ENCODE measurements at places on chromosomes 4 and X. TPM values are rescaled to one million over a fixed set of nuclear protein-coding genes. Genes with fewer than 3 reads are reported as not detected.

Gene USP17L28
- total RNA-seq, result not detected

Gene POLN
- 2.9 TPM for total RNA-seq

Gene CTAG1A
- total RNA-seq, result not detected

Gene JAKMIP1
- 0.38 TPM for total RNA-seq

DNA sequence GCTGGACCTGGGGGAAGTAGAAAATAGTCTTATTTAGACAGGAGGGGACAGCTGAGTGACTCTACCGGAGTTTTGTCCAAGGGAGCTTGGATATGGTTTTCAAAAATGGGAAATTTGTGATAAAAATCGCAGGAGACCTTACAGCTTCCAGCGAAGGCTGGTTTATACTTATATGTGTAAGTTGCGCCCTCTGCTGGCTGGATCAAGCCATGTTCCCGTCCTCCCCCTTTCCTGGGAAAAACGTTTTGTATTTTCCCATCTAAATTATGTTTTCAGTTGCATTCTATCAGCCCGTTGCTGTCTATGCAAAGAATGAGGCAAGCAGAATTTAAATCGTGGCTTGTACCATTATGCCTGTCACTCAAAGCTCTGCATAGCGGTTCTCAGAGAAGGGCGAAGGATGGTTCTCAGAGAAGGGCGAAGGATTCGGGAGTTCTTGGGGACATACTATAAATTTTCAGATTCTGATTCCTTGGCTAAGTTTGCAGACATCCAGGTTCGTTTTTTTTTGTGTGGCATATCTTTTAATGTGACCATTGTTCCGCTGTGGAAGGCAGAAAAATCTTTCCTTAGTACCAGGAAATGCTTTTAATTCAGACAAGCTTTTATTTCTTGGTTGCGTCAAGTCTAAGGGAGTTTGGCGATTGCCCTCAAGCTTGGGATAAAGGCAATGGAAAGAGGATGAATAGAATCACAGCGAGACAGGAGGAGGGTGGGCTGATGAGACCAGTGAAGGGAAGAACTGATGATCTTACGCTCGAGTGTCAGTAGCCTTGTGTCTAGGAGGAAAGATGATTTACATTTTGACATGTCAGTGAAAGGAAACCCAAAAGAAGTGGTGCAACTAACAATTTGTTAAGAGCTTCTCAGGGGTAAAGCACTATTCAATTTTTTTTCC lies 128.5 kb upstream of the ARX start:
- peak; percentile 2 for DNase-seq
- no peaks in the 10 kb centered on the region for H3K36me3 ChIP-seq
- peaks cover 4% of the 10 kb centered on the region for H3K4me1 ChIP-seq
- no peaks in the 10 kb centered on the region for H3K27me3 ChIP-seq
- no peak overlapping the region for H3K27ac ChIP-seq

GRCh38 chr4:119721878-119722277 lies 93.3 kb upstream of the PDE5A start:
- H3K27me3 ChIP-seq, result no peaks in the 10 kb centered on the region
- no peak overlapping the region for H3K27ac ChIP-seq
- no peak overlapping the region for H3K4me3 ChIP-seq
- peaks cover 17% of the 10 kb centered on the region for H3K36me3 ChIP-seq
- no peak for DNase-seq

- peaks cover 4% of the 10 kb centered on the region for H3K36me3 ChIP-seq
- H3K4me1 ChIP-seq, result peaks cover 34% of the 10 kb centered on the region
- peak overlapping the region; percentile 93 for H3K4me3 ChIP-seq
Observed at GRCh38 chr4:663438-664428, 10.3 kb downstream of the ATP5ME start.

DNA sequence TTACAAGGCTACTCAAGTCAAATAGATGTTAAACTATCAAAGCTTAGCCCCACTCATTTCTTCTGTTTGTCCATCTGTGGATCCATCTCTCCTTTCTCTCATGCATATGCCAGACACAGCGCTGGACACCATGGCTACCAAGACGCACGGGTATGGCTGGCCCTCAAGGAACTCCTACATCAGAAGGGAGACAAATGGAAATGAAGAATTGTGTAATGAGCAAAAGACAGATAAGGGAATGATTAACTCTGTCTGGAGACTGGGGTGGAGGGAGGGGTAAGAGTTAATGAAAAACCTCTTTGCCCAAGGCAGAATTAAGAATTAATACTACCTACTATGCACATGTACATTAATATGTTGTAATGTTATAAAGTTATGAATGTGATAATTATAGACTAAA lies 88.1 kb downstream of the MGST2 start:
- DNase-seq, result no peak
- H3K27me3 ChIP-seq, result no peaks in the 10 kb centered on the region
- H3K4me3 ChIP-seq, result no peak overlapping the region

DNA sequence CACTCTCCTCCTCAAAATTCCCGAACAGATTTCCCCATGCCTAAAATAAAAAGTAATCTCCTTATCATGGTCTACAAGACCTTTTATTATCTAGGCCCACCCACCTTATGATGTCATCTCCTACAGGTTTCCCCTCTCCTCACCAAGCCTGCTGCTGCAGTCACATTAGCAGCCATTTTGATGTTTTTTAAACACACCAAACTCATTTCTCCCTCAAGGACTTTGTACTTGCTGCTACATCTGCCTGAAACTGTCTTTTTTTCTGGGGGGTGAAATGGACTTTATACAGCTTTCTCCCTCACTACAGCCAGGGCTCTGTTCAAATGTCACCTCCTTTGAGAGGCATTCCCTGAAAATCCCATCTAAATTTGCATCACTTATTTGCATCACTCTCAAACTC lies 90.2 kb upstream of the TAB3 start:
- H3K4me1 ChIP-seq, result peaks cover 2% of the 10 kb centered on the region
- DNase-seq, result no peak
- H3K27ac ChIP-seq, result no peak overlapping the region
- no peaks in the 10 kb centered on the region for H3K36me3 ChIP-seq

DNA sequence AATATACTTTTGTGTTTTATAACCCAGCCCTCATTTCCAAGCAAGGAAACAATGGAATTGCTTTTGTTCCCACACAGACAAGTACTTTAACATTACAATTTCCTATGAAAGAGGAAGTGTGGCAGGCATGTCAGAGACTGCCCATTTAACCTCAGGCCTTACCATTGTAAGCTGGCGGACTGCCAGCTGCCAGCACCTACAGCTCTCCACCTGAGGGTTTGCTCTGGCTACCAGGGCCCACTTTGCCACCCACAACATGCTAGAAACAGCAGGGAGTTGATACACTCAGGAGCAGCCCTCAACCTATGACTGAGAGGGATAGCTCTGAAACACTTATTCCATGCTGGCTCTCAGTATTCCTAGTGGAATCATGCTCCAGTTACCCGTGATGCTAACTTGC lies 152.3 kb upstream of the PRDX4 start:
- no peak for DNase-seq
- H3K36me3 ChIP-seq, result no peaks in the 10 kb centered on the region
- H3K27ac ChIP-seq, result no peak overlapping the region

DNA sequence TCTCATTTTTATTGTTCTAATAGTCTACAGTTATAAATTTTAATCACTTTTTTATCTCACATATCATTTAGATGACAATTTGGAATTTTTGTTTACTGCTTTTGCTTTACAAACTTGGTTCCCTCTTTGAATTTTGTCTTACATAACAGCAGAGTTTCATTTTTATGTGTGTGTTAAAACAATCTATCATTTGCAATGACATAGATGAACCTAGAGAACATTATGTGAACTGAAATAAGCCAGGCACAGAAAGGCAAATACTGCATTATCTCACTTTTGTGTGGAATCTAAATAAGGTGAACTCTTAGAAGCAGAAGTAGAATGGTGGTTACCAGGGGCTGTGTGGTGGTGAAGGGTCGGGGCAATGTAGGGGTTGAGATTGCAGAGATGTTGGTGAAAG lies 170.7 kb downstream of the GASK1B start:
- no peaks in the 10 kb centered on the region for H3K36me3 ChIP-seq
- DNase-seq, result no peak

DNA sequence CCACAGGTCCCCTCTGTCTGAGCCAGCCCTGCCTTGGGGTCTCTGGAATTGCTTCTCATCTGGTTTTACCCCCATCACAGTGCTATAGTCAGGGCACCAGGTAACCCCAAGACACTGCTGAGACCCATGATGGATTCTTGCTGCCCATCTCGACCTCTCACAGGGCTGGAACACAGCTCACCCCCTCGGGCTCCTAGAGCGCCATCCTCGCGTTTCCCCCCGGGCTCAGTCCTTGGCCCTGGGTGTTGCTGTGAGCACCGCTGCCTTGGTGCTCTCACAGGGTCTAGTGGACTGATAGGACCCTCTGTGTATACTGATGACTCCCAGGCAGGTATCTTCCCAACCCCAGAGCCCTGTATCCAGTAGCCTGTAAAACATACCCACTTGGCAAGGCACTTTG lies 8.8 kb downstream of the MAEA start:
- peaks cover 58% of the 10 kb centered on the region for H3K36me3 ChIP-seq
- H3K27me3 ChIP-seq, result no peaks in the 10 kb centered on the region
- no peak overlapping the region for H3K27ac ChIP-seq
- no peak for DNase-seq

GRCh38 chr4:88660446-88661294 lies 37.0 kb downstream of the NAP1L5 start:
- H3K4me3 ChIP-seq, result no peak overlapping the region
- H3K36me3 ChIP-seq, result peaks cover 13% of the 10 kb centered on the region

- no peaks in the 10 kb centered on the region for H3K27me3 ChIP-seq
- no peak overlapping the region for H3K4me3 ChIP-seq
- no peak overlapping the region for H3K27ac ChIP-seq
- H3K4me1 ChIP-seq, result no peaks in the 10 kb centered on the region
- no peaks in the 10 kb centered on the region for H3K36me3 ChIP-seq
- DNase-seq, result no peak
Observed at GRCh38 chrX:68060506-68061205, 372.6 kb downstream of the OPHN1 start.

DNA sequence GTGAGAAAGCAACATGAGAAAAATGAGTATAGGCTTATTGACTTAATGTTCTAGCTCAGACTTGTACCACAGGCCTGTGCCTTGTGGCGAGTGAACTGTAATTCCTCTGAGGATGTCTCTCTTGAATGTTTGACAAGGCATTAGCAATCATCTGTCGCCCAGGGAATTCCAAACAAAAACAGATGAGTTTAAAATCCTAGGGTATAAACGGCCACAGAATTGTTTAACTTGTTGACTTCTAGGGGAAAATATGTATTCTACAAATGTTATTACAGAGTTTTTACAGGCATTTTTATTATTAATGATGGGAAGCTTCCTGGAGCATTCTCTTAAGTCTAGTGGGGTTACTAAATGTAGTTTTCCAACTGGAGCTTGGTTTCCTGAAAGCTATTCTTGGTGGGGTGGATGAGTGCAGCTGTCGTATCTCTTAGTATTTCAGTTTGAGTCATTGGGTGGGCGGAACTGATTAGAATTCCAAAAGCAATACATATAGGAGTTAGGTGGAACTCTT lies 40.6 kb downstream of the ARHGAP10 start:
- no peak overlapping the region for H3K4me3 ChIP-seq
- no peak overlapping the region for H3K27ac ChIP-seq
- no peaks in the 10 kb centered on the region for H3K36me3 ChIP-seq
- DNase-seq, result no peak
- H3K4me1 ChIP-seq, result no peaks in the 10 kb centered on the region

DNA sequence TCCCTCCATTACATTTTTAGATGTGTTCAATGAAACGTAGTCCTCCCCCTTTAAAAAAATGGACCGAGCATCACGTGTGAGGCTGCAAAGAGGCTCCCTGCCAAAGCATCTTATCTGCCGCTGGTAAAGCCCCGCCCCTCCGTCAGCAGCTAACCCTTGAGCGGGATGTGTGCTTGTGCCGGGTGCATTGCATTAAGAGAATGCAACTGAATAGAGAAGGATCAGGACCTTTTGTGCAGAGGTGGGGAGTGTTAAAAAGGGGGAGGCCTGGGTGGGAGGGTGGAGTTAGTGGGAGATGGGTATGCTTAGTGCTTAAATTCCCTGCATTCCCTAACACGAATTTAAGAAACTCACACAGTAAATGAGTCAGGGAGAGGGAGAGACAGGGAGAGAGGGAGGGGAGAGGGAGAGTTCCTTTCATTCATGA lies 66.0 kb downstream of the TBL1X start:
- peak overlapping the region; percentile 74 for H3K27ac ChIP-seq
- H3K4me3 ChIP-seq, result peak overlapping the region; percentile 78
- H3K36me3 ChIP-seq, result no peaks in the 10 kb centered on the region

DNA sequence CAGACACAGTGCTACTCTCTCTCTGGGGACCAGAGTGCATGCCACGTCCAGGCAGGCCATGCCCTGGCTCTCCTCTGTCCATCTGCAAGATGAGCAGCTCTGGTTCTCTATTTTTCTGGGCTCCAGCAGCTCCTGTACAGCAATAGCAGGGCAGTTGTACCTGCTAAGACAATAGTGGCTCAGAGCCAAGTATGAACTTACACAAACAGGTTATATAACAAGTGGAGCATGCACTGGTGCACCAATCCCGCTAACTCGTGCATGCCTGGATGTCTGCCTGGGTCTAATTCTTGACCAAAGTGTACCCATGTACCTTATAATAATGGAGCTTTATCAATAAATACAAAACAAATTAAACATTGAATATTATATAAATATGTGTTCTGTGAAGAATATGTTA lies 392.3 kb downstream of the CENPC start:
- H3K27me3 ChIP-seq, result no peaks in the 10 kb centered on the region
- DNase-seq, result no peak
- H3K4me1 ChIP-seq, result no peaks in the 10 kb centered on the region
- no peak overlapping the region for H3K27ac ChIP-seq

- no peak overlapping the region for H3K4me3 ChIP-seq
- no peaks in the 10 kb centered on the region for H3K27me3 ChIP-seq
- no peak overlapping the region for H3K27ac ChIP-seq
Observed at GRCh38 chrX:127085939-127086338, 266.4 kb downstream of the PRR32 start.

- no peaks in the 10 kb centered on the region for H3K27me3 ChIP-seq
- H3K36me3 ChIP-seq, result no peaks in the 10 kb centered on the region
- H3K4me3 ChIP-seq, result no peak overlapping the region
- no peak for DNase-seq
- no peaks in the 10 kb centered on the region for H3K4me1 ChIP-seq
- no peak overlapping the region for H3K27ac ChIP-seq
Observed at GRCh38 chrX:15405846-15406245, 21.6 kb upstream of the VEGFD start.

DNA sequence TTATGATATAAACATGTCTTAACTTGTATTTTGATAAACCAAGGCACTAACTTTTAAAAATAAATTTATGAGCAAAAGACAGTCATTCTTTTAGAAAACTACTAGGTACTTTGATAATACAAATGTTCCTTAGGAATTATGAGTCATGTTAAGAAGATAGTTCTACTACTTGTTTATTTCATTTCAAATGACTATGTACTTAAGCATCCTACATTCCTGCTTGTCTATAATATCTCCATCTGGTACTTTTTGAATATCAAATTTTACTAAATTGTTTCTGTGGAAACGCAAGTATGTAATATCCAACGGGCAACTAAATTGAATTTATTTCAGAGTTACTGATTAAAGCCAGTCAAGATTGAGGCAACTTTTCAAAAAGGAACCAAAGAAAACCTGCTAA lies 61.8 kb downstream of the CAMK2D start:
- H3K36me3 ChIP-seq, result peaks cover 4% of the 10 kb centered on the region
- H3K4me1 ChIP-seq, result peaks cover 29% of the 10 kb centered on the region
- no peaks in the 10 kb centered on the region for H3K27me3 ChIP-seq
- no peak overlapping the region for H3K4me3 ChIP-seq
